ENCODE measurements at places on chromosomes 5 and 9.

- DNase-seq = no peak
Measured at GRCh38 chr5:96942078-96942477, 6.2 kb downstream of the LNPEP start.

DNA sequence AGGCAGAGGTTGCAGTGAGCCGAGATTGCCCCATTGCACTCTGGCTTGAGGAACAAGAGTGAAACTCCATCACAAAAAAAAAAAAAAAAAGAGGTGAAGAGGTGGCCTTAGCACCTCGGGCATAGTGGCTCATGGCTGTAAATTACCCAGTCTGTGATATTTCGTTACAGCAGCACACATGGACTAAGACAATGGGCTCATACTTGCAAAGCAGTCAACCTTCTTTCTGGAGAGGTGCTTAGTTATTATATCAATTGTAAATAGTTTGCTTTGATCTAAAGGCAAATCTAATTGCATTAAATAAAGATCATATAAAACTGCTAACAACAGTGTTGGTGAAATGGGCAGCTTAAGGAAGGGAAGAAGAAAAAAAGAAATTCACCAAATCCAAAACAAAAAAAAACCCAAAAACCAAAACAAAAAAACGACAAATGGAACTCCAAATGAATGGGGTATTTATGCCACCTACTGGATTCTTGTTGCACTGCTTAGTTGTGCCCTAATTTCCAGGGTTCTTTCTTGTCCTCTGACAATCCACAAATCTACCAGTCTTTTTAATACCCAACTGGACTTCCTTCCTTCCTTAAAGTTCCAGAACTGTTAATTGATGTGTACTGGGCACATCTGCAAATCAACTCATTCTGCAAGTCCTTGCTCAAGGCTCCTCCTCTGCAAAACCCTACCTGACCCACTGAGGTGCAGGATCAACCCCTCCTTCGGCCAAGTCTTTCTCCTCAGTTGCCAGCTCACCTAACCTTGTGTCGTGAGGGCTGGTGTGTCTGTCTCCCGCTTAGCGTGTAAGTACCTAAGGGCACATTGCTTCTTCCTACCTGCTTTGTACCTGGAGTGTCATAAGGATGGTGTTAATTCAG is 35.0 kb upstream of the DMRT1 start:
- DNase-seq = no peak

- DNase-seq = peak; percentile 63
Measured at GRCh38 chr5:117454716-117455212, 880.1 kb upstream of the SEMA6A start.

GRCh38 chr5:69492391-69492922 is at the start of gene OCLN:
Gene OCLN (plus strand): TSS chr5:69492790. CDS start chr5:69504245, 11,455 bp downstream.
- peak; percentile 74 for DNase-seq

DNA sequence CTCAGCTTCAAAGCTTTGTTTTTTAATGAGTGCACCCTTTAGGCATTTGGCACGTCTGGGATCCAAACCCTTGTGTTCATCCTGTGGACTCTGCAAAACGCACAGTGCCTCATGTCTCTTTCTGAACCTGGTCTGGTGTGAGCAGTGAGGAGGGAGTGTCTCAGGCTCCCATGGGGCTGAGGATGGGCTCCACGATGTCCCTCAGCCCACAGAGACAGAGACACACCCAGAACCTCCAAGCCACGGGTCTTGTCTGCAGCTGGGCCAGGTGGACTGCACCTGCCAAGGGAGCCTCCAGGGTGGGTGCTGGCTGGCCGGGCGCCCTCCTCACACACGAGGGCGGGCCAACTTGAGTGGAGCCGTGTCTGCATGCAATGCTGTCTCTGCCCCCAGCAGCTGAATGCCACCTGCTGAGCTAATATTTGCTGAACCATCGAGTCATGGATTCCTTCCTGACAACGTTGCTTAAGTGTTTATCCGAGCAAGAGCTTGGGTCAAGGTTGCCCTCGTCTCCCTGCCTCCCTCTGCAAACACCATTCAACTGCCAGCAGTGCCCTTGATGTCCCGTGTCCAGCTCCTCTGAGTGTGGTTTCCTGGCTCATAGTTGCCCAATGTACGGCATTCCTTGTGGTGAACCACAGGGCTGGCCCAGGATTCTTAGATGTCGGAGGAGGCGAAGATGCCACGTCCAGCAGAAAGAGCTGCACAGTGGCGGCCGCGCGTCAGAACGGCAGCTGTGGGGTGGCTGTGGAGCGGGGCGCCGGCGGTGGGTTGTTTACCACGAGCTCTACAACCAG is 31.4 kb upstream of the LPCAT1 start:
- DNase-seq = no peak

DNA sequence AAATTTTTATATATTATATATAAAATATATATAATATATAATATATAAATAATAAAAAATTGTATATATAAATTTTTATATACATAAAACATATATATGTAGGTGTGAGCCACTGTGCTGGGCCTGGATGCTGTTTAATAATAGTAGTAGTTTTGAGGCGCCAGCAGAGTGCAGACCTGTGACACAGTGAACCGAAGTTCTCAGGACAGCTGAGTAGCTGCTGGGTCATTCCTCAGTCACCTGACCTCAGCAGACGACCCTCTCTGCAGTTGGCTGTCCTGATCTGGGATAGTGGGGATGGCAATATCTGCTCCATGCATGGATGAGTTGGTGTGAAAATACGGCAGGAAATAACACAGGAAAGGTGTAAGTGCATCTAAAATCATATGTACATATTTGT is 3.3 kb upstream of the SNX18 start:
- no peak for DNase-seq

- no peak for DNase-seq
Measured at GRCh38 chr5:157279605-157280239, 13.8 kb downstream of the CYFIP2 start.

- DNase-seq = no peak
Measured at GRCh38 chr5:54390539-54391031, 64.9 kb upstream of the HSPB3 start.

GRCh38 chr9:124855566-124855943 is 2.3 kb downstream of the WDR38 start:
- DNase-seq = no peak

DNA sequence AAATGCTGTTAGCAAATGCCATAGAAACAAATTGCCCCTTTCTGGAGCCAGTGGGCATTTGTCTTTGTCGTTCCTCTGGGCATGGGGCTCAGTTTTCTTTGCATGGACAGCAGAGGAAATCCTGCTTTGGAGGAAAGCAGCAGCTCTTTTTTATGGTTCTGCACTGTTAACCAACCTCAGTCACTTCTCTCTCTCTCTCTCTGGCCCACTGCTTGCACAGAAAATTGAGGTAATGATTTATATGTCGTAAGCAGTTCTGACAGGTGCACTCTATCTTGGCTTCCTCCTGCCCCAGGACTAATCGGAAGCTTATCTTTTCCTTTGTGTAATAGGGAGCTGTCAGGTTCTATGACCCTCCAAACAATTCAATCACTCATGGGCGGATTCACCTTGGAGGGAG is 159.6 kb upstream of the GPR151 start:
- DNase-seq = no peak

DNA sequence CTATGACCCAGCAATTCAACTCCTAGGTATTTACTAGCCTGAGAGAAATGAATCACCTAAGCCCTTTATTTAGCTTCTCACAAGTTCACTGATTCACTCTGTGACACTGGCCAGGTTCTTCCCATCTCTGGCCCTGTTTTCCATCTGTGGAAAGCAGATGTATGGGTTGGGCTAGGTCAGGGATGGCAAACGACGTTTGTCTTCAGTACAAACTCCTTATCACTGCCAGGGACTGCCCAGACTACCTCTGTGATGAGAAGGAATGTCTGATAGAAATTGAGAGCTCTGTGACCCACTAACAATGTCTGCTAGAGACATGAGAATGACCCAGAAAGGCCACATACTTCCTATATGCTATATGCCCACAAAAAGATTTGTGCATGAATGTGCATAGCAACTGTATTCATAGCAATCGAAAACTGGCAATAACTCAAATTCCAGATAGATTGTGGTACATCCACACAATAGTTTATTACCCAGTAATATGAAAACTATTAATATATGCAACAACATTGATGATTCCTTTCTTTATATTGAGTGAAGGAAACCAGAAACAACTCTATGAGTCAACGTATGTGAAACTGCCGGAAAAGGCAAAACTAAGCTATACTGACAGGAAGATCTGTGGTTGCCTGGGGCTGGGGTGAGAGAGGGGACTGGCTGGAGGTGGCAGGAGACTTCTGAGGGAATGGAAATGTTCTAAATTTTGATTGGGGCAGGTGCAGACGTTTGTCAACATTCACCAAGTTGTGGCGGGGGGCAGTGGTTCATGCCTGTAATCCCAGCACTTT is 32.0 kb upstream of the ADAM19 start:
- no peak for DNase-seq

- DNase-seq = no peak
Measured at GRCh38 chr5:4191041-4191440, 595.4 kb downstream of the IRX1 start.

DNA sequence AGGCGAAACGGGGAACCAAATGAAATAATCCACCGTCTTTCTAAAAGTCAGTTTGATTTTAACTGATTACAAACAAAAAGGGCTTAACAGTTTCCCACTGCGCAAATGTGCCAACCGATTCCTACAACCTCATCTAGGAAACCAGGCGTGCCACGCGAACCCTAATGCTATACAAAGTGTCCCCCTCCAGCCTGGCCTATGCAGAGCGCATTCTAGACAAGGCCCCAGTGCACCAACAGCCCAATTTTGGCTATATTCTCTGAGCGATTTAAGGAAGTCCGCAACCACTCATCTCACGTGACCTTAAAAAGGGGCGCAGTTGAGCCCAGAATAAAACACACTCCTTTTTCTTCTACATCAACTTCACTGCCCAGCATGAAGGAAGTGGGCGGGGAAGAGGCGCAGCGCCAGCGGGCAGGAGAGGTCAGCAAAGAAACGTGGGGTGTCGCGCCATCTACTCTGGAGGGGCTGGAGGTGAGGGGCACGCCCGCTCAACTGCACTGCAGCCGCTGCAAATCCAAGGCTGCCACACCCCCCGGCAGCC is 779 bp downstream of the FAM13B start:
- DNase-seq = no peak

GRCh38 chr9:37602817-37603216 is 10.4 kb upstream of the TOMM5 start:
- no peak for DNase-seq

DNA sequence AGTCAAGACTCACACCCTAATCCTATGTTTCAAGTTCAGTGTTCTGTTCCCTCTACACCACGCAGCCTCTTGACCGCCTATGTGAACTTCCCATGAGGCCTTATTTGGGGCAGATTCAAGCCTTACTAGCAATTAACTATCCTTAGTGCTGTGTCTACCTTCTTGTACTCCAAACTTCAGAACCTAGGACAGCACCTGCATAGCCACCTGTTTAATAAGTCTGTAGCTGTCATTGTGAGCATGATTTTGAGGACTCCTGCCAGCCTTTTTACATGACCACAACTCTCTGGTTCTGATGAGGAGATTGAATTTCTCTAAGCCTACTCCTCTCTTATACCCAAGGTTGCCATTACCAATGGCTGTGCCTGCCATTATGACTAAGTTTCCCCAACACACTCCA is 50.8 kb upstream of the PCSK1 start:
- no peak for DNase-seq

GRCh38 chr5:79023348-79023747 is 38.2 kb upstream of the ARSB start:
- DNase-seq = no peak

- DNase-seq = no peak
Measured at GRCh38 chr5:130092991-130093390, 188.7 kb downstream of the CHSY3 start.

DNA sequence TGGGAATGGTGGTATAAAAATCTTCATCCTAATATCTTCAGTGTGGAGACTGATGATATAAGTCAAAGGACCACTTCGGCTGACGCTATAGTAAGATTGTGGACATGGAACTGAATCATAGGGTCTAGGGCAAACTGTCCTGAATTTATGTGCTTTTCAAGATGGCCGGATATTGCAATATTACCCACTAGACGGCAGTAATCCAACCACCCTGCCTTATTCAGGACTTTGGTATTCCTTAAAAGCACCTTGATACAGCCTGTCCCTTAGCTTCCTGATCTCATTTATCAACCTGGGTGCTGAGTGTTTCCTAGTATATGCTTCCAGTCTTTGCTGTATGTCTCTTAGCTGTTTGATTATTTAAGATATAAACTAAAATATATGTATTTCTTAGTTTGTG is 71.2 kb upstream of the COX7C start:
- no peak for DNase-seq

DNA sequence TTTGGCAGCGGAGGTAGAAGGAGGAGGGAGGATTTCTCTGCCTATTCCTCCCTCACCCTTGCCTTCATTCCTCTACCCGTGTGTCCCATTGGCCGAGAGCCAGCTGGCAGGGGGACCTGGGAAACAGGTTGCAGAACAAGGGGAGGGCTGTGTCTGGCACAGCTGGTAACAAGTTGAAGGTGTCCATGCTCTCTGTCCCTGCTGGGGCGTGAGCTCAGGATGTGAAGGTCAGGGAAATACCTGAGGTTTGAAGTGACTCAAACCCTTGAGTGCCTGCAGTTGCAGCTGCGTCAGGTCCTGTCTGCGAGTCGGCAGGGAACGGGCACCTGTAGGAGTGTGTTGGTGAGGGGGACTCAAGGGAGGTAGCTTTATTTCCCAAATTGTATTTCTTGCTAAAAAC is 16.2 kb downstream of the MIGA2 start:
- DNase-seq = no peak

DNA sequence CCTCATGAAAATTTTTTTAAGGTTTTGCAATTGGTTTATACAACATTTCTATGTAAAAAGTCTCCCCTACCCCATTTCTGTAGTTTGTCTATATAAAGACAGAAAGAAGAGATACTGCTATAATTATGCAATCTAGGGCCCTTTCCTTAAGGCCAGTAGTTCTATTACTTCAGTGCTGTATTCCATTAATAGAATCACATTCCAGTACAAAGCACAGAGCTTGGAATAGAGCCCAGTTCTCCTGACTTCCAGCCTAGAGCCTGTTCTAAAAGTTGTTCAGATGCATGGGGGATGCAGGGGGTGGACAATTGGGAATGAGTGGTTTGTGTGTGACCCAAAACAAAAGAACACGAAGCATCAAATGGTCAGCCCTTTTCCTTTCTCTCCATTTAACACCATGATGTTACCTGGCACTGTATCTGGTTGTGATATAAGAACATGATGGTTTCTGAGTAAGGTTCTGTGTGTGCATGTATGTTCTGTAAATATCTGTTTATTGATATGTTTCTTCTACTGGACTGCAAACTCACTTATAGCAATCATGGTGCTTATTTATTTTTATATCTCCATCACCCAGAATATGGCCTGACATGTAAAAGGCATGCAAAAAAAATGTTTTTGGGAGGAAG is 8.2 kb upstream of the GRAMD2B start:
- DNase-seq = no peak

DNA sequence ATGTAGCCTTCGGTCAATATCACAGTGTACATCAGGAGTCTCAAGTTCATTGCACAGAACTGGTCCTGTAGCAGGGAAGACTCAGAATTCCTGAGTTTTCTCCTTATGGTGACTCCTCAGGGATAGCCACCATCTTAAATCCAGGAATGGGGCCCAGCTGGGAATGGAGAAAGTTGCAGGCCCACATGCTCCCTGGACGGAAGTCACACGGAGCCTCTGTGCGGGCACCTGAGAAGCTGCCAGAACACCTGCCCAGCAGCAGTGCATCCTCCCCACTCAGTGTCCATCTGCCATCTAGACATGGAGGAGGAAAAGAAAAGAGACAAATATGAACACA is 133.9 kb downstream of the SUSD1 start:
- no peak for DNase-seq
